ENCODE measurements at places on chromosomes 3 and 15.

DNA sequence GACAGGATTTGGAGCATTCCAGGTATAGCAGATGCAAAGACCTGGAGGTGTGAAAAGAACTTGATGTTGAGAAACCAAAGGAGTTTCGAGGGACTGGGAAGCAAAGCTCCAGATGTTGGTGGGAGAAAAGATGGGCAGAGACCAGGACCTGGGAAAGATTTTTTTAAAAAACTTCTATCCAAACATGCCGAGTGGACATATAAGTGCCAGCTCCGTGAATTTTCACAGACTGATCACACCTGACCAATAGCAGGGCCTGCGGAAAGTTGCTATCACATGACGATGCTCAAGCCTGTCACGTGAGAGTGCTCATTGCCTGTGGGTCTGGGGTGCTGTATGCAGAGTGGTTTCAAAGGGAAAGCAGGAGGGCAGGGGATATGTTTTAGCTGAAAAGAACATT is 19.9 kb downstream of the SMAD6 start:
- no peak overlapping the region for H3K4me3 ChIP-seq
- no peaks in the 10 kb centered on the region for H3K36me3 ChIP-seq
- no peaks in the 10 kb centered on the region for H3K4me1 ChIP-seq

DNA sequence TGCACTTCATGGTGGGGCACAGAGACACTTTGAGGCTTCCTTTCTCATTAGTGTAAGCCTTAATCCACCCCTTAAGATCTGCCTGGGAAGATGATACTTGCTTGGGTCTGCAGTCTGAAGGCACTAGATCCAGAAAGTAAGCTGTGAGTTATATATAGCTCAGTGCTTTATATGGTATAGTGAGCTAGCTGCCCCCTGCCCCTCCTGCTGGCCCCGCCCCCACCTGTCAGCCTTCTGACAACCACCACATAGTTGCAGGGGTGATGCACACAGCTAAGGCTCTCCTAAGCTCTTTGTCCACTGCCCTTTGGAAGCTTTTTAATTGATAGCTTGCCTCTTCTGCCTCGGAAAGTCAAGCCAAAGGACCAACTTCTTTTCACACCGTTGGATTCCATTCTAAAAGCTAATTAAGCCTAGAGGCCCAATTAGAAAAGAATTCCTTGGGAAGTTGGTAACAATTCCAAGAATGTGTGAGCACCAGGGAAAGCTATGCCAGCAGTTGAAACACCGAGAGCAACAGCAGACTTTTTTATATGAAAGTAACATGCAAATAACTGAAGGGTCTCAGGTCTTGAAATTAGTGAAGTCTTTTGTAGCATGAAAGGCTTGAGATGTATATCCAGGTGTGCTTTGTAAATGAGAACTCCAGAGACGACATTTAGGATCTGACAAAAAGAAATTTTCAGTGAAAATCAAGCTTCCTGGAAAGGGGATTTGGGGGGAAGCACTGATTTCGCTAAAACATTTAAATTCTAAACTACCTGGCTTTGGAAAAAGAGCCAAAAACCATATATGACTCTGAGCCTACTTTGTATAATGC is 2.3 kb downstream of the TPM1 start:
- H3K27ac ChIP-seq = no peak overlapping the region
- H3K4me1 ChIP-seq = peaks cover 20% of the 10 kb centered on the region
- H3K4me3 ChIP-seq = no peak overlapping the region
- no peak for DNase-seq
- no peaks in the 10 kb centered on the region for H3K36me3 ChIP-seq

DNA sequence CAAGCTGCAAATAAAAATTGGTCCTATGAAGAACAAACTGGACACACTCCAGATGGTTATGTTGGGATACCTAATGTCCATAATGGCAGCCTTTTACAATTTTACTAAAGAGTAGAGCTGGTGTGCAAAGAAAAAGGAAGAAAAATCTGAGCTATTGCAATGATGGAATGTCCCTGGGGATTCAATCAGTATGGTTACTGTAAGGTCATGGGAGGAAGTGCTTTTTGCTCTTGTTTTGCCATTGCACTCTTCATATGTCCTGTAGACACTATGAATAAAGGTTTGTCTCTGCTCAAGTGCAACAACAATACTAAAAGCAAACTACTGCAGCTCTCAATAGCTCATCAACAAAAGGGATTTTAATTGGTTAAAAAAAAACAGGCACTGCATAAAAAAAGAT is 5.4 kb downstream of the PFN2 start:
- no peak overlapping the region for H3K4me3 ChIP-seq
- no peak overlapping the region for H3K27ac ChIP-seq
- H3K36me3 ChIP-seq = peaks cover 5% of the 10 kb centered on the region
- H3K4me1 ChIP-seq = peaks cover 10% of the 10 kb centered on the region

GRCh38 chr15:55457401-55458022 is 49.2 kb downstream of the PIERCE2 start:
- no peak for DNase-seq
- peaks cover 2% of the 10 kb centered on the region for H3K27me3 ChIP-seq
- H3K4me1 ChIP-seq = no peaks in the 10 kb centered on the region
- no peak overlapping the region for H3K27ac ChIP-seq
- H3K36me3 ChIP-seq = peaks cover 2% of the 10 kb centered on the region
- no peak overlapping the region for H3K4me3 ChIP-seq

DNA sequence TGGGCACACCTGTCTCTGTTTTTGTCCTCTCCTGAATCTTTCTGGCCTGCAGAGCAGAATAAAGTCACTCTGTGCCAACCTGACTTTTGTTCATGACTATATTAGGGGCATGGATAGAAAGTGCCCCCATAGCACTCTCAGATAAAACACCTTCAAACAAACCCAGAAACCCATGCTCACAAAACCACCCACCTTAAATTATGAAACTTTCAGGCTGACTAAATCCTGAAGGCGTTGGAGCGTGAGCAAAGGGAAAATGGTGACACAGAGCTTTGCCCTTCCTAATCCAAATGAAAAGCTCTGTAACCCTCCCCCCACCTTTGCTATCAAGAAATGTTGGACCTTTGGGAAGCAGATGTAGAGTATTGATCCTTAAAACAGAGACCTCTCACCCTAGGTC is 138.9 kb downstream of the IGF1R start:
- H3K36me3 ChIP-seq = no peaks in the 10 kb centered on the region
- no peak overlapping the region for H3K27ac ChIP-seq
- DNase-seq = peak; percentile 19
- H3K27me3 ChIP-seq = no peaks in the 10 kb centered on the region

- DNase-seq = no peak
- H3K4me3 ChIP-seq = no peak overlapping the region
- no peaks in the 10 kb centered on the region for H3K36me3 ChIP-seq
- H3K4me1 ChIP-seq = no peaks in the 10 kb centered on the region
- peaks cover 3% of the 10 kb centered on the region for H3K27me3 ChIP-seq
These were observed 442.4 kb downstream of the MCTP2 start for GRCh38 chr15:94673801-94674200.

- no peak overlapping the region for H3K4me3 ChIP-seq
- H3K27ac ChIP-seq = no peak overlapping the region
- H3K36me3 ChIP-seq = no peaks in the 10 kb centered on the region
- H3K27me3 ChIP-seq = peaks cover 10% of the 10 kb centered on the region
These were observed 108.8 kb downstream of the SQOR start for GRCh38 chr15:45743426-45744235.

- no peak overlapping the region for H3K4me3 ChIP-seq
- H3K27ac ChIP-seq = no peak overlapping the region
- peaks cover 35% of the 10 kb centered on the region for H3K27me3 ChIP-seq
- no peaks in the 10 kb centered on the region for H3K36me3 ChIP-seq
- no peak for DNase-seq
- peaks cover 37% of the 10 kb centered on the region for H3K4me1 ChIP-seq
These were observed 4.8 kb upstream of the CCR5 start for GRCh38 chr3:46365737-46366524.

DNA sequence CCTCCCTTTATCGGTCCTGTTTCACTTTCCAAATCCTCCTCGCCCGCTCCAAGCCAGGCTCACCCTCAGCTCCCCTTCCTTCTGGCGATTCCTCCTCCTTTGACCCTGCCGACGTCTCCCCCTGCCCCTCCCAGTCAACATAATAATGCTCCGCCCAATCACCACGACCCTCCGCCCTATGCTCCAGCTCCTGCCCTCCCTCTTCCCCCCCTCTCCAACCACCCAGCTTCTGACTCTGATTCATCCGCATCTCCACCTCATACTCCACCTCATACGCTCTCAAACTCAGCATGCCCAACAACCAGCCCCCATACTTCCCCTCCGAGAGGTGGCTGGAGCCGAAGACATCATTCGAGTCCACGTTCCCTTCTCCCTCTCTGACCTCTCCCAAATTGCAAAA is 7.1 kb upstream of the AADAC start:
- H3K4me1 ChIP-seq = no peaks in the 10 kb centered on the region
- peaks cover 3% of the 10 kb centered on the region for H3K27me3 ChIP-seq
- no peaks in the 10 kb centered on the region for H3K36me3 ChIP-seq
- no peak overlapping the region for H3K27ac ChIP-seq

DNA sequence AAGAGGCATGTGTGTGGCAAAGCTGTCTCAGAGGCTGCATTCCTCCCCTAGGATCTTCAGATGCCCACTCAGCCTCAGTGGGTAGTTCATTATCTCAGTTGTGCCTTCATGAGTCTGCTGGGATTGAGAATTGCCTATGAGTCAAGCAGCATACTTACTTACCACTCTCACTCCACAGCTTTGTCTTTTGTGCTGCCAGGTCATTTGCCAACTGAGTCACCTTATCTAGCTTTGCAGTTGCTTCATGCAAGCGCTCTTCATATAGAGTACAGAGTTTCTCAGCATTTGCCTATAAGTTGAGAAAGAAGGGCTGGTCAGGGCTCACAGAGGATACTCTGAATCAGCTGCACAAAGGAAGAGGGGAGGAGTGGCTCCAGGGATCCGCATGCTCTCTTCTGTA is 89.5 kb downstream of the MYH15 start:
- no peaks in the 10 kb centered on the region for H3K36me3 ChIP-seq
- H3K27me3 ChIP-seq = no peaks in the 10 kb centered on the region
- H3K4me1 ChIP-seq = peaks cover 12% of the 10 kb centered on the region
- no peak overlapping the region for H3K27ac ChIP-seq
- H3K4me3 ChIP-seq = no peak overlapping the region

DNA sequence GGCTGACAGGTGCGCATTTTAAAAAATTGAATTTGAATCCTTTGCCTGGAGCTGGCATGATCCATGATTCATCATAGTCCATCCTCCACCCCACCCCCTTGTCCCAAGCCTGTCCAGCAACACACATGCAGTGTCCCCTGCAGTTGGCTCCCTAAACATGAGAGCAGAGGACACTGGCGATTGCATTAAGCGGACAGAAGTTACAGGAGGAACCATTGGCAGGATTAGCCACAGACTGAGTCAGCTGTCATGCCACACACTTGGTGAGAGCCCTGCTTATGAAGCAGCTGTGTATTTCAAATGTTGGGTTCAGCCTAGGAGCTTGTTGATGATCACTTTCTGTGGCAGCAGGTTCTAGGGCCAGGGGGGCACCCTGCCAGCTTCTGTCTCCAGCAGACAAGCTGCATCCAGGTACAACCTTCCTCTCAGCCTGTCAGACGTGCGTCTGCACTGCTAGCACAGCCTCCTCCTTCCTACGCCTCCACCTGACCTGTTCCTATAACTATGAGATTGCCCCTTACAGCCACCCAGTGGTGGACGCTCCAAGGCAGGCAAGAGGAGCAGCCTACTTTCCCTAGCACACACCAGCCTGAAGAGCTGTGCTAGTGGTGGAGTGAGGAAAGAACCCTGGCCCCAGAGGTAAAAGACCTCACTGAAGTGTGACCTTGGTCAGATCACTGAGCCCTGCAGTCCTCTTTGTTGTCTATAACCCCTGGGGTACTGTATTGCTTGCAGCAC is 121.9 kb downstream of the SLCO3A1 start:
- H3K4me1 ChIP-seq = peaks cover 7% of the 10 kb centered on the region
- no peak overlapping the region for H3K4me3 ChIP-seq
- no peaks in the 10 kb centered on the region for H3K27me3 ChIP-seq

GRCh38 chr3:85533586-85533985 is 574.8 kb downstream of the CADM2 start:
- DNase-seq = no peak
- H3K4me1 ChIP-seq = no peaks in the 10 kb centered on the region
- H3K27me3 ChIP-seq = no peaks in the 10 kb centered on the region
- H3K27ac ChIP-seq = no peak overlapping the region
- H3K36me3 ChIP-seq = no peaks in the 10 kb centered on the region
- H3K4me3 ChIP-seq = no peak overlapping the region

DNA sequence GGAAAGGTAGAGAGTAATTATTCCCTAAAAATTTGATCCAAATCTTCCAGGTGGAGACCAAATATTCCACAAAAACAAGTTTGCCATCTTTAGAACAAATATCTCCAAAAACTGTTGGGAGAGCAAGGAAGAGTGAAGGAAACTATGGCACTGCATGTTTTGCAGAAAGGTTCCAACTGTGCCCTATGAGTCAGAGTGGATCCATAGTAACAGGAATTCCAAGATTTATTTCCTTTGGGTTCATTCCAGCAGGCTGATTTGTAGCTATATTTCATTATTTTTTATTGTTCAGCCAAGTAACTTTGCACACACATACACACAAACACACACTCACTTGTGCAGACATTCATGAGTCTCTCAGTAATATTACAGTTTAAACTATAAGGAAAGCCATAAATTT is 459.7 kb upstream of the EPHA6 start:
- no peak overlapping the region for H3K4me3 ChIP-seq
- no peaks in the 10 kb centered on the region for H3K36me3 ChIP-seq
- DNase-seq = no peak
- no peaks in the 10 kb centered on the region for H3K4me1 ChIP-seq
- H3K27me3 ChIP-seq = no peaks in the 10 kb centered on the region

DNA sequence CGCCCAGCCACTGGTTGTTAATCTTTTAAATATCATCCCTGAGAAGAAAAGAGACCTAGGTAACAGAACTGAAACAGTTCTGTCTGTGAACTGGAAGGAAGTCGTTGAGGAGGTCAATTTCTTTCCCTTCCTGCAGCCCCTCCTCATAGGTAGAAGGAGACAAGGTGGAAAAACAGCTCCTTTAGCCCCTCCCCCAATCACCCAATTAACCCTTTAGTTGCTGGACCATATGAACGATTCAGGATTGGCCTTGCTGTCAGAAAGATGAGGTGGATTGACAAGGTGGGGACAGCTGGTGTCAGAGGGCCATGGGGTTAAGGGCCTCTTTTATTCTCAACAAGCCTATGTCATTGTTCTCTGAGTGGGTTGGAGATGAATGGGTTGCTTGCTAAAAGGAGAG is 36.0 kb upstream of the ZNF445 start:
- no peak overlapping the region for H3K27ac ChIP-seq
- H3K4me3 ChIP-seq = no peak overlapping the region
- DNase-seq = no peak
- peaks cover 5% of the 10 kb centered on the region for H3K27me3 ChIP-seq
- H3K4me1 ChIP-seq = peaks cover 22% of the 10 kb centered on the region
- peaks cover 3% of the 10 kb centered on the region for H3K36me3 ChIP-seq
